ENCODE measurements at places on chromosomes 3 and 15. TPM values are rescaled to one million over a fixed set of nuclear protein-coding genes. Genes with fewer than 3 reads are reported as not detected.

GRCh38 chr3:138889792-138890191 lies 55.1 kb upstream of the PIK3CB start:
- no peak for DNase-seq

- DNase-seq: no peak
Observed at GRCh38 chr3:179829401-179829800, 176.6 kb downstream of the USP13 start.

- DNase-seq: no peak
Observed at GRCh38 chr15:93941697-93942096, 289.7 kb upstream of the MCTP2 start.

GRCh38 chr3:135440746-135441145 lies 524.8 kb upstream of the PPP2R3A start:
- no peak for DNase-seq

DNA sequence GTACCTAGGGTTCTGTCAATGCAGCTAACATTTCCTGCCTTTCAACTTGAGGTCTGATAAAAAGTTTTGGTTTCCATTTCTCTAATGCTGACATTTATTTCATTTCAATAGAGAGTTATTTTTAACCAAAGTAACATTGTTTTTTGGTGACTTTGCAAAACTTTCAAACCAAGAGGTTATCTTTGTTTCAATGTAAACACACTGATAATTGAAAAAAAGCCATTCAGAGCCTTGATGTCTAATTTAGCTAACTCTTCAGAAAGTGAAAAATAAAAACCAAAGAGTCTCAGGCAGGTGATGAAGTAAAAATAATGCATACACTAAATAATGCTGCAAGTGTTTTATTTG lies 9.6 kb upstream of the TIPARP start:
- no peak for DNase-seq

- DNase-seq: no peak
Observed at GRCh38 chr3:173838644-173839043, 441.1 kb downstream of the NLGN1 start.

DNA sequence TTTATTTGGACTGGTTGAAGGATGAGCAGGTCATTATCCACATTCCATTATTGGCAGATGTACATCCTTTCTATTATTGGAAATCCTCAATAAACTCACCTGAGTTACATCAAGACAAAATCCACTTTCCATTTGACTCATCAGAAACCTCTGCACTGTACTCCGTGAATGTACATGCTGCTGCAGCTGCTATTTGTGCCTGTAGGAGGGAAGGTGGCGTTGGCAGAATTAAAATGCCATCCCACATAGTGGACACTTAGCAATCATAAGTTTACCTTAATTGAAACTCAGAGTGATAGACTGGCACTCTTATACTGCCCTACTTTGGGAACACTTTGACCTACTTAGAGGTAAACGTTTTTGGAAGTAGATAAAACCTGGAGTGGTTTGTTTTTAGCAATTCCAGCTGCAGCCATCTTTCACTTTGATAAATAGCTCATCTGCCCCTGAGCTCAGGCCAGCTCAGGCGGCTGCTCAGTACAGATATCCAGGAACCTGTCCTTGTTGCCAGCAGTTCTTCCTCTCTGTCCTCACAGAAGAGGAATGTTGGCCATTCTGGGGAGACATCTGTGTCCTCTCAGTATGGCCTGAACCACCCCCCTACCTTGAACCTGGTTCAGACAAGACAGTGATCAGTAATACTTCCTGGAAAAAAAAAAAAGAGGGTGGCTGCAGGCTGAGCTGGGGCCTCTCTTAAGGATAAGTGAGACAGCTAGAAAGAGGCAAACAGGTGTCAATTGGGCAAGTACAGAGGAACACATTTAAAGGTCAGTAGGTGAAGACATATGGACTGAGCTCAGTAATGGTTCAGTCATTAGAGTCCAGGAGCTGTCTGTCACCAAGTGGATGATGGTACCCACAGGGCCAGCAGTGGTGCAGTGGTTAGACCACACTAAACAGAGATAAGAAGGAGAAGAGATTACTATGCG lies 153.4 kb upstream of the UMPS start:
- DNase-seq: no peak

DNA sequence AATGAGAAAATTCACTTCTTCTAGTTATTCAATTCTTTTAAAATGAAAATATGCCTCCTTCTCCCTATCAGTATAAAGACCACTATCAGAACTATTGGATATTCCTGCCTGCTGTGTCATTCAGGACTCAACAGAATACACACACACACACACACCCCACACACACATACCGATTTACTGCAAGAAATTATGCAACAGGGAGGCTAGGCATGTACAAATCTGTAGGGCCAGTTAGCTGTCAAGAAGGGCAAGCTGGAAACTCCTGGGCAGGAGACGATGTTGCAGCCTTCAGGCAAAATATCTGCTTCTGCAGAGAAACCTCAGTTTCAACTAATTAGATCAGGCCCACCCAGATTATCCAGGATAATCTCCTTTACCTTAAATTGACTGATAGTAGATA lies 13.9 kb upstream of the RYR3 start:
- DNase-seq: no peak

GRCh38 chr3:46027021-46027705 lies at the start of gene XCR1:
Gene XCR1 (minus strand): TSS chr3:46027483. CDS start chr3:46021947, 5,536 bp downstream.
- no peak for DNase-seq

DNA sequence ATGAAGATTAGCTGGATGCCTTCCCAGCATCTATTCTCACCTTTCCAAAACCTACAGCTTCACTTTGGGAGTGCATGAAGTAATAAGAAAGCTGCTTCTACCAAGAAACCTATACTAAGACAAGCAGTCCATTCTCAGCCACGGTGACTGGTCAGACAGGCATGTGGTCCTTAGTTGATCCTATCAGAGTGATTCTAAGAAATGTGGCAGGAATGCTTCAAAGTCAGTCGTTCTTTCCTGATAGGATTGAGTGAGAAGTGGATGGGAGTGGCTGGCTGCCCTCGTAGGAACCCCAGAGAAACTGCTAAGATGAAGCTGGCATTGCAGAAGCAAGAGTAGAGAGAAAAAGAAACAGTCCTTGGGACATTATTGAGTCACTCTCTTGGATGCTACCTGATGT lies 16.6 kb downstream of the FOXB1 start:
- no peak for DNase-seq

GRCh38 chr15:69299451-69299886 lies 757 bp downstream of the PAQR5 start:
- DNase-seq: no peak

STRC gene
- 0.70 TPM for polyA plus RNA-seq

SLC27A2 gene
- polyA plus RNA-seq: 44.1 TPM

All from left renal pelvis (tissue), 4 donors.